ENCODE measurements at places on chromosomes 3 and 15.

GRCh38 chr3:84965141-84965540 is 6.4 kb downstream of the CADM2 start:
- peak; percentile 61 for DNase-seq

GRCh38 chr3:54211097-54211496 is 88.7 kb downstream of the CACNA2D3 start:
- DNase-seq = no peak

DNA sequence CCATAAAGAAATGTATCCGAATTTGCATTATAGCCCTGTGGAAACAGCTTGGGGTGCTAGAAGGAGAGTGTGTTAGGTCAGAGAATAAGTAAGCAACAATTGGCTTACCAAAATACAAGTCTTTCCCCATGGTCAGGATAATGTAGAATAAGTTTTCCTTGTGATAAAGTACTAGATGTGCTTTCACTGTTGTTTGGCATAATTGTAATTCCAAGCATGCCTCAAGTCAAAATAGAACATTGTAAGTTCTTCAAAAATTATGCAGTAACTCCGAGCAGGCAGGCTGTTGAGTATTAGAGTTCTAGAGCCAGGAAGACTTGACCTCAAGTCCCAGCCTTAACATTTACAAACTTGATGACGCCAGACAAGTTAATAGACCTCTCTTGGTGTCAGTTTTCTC is 242.0 kb downstream of the TUSC7 start:
- no peak for DNase-seq

- DNase-seq = no peak
Measured at GRCh38 chr15:72168131-72168807, 29.3 kb downstream of the GRAMD2A start.

- DNase-seq = no peak
Measured at GRCh38 chr15:99440551-99441443, 125.0 kb upstream of the MEF2A start.

GRCh38 chr3:48535578-48535977 is 21.0 kb downstream of the PFKFB4 start:
- DNase-seq = no peak

- DNase-seq = no peak
Measured at GRCh38 chr15:73751899-73752805, 999 bp downstream of the INSYN1 start.

GRCh38 chr3:40103829-40104228 is 205.7 kb upstream of the EIF1B start:
- no peak for DNase-seq

- DNase-seq = no peak
Measured at GRCh38 chr3:126146525-126147146, 33.8 kb downstream of the ALDH1L1 start.

GRCh38 chr3:135007607-135008006 is 212.5 kb downstream of the EPHB1 start:
- DNase-seq = no peak

DNA sequence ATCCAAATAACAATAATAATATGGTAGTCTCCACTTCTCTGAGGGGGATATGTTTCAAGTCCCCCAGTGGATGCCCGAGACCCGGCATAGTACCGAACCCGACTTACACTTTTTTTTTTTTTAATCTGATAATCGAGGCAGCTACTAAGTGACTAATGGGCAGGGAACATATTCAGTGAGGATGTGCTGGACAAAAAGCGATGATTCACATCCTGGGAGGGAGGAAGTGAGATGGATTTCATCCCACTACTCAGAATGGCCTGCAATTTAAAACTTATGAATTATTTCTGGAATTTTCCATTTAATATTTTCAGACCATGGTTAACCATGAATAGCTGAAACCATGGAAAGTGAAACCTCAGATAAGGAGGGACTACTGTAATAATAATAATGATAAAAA is 49.5 kb upstream of the SELENOK start:
- no peak for DNase-seq

- DNase-seq = peak; percentile 40
Measured at GRCh38 chr3:190424478-190425439, 24.9 kb downstream of the TMEM207 start.

GRCh38 chr3:135311699-135312098 is 516.6 kb downstream of the EPHB1 start:
- no peak for DNase-seq

DNA sequence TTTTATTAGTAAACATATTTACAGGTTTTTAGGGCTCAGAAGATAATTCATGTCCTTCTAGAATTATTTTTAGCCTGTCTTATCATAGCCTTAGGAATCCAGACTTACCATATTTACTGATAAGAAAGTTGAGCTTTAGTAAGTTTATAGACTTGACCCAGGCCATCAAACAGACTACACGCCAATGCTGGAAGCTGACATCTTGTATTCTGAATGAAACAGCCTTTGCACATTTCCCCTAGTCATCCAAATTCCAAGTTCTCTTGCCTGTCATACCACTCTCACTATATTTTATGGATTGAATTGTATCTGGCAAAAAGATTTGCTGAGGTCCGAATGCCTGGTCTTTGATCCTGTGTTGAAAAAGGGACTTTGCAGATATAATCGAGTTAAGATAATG is 58.6 kb downstream of the DRD3 start:
- DNase-seq = no peak

DNA sequence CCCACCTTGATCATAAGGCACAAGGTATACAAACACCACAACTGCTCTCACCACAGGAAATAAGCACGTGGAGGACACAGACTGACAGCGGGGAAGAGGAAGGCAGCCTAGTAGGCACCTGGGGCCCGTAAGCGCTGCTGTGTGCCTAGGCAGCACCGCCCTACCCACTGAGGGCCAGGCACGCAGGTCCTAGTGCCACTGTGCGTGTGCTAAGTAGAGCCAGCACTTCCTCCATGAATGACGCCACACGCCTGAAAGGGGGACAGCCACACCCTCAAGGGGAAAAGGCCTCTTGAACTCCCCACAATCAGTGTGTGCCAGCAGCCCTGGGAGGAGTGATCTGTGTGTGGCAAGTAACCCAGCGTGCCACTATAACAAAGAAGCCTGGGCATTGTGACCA is 73.0 kb downstream of the ATP1B3 start:
- DNase-seq = no peak

- DNase-seq = no peak
Measured at GRCh38 chr15:40445421-40445922, 4.7 kb downstream of the BAHD1 start.

DNA sequence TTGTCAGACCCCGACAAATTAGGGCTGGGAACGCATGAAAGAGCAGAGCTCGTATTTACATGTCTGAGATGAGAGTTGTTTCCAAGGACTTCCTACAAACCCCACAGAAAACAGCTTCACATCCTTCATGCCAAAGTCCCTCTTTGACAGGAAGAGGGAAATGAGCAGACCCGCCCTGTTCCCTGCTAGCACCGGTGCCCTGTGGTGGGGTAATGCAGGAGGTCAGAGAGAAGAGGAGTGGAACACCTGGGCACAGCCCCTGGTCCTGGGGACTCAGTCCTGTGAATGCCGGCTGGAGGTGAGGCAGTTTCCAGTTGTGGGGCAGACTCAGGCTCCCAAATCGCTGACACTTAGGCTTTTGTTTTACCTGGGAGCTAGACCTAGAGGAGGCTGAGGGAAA is 4.0 kb downstream of the PLA2G4D start:
- DNase-seq = no peak

GRCh38 chr3:150433347-150433746 is 25.2 kb downstream of the TSC22D2 start:
- no peak for DNase-seq

- DNase-seq = no peak
Measured at GRCh38 chr15:60509470-60509869, 30.5 kb upstream of the ICE2 start.

- DNase-seq = no peak
Measured at GRCh38 chr3:187063286-187064121, 75.8 kb downstream of the RPL39L start.

DNA sequence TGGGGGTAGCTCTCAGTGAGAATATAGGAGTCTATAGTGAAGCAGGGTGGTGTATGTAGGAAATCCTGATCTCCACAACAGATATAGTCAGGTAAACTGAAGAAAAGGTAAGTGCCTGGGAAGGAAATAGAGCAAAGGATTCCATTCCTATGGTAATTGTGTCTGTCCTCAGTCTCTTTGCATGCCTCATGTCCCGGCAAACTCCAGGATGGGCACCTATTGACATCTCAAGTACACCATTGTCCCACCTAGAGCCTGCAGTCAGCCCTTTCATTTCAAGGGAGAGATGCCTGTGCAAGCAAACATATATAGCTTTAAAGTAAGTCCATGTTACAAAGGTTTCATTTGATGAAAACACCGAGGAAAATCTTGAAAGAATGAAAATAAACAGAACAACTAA is 257.7 kb upstream of the AZI2 start:
- peak; percentile 12 for DNase-seq

GRCh38 chr3:14137445-14137844 is 12.6 kb downstream of the TMEM43 start:
- no peak for DNase-seq

DNA sequence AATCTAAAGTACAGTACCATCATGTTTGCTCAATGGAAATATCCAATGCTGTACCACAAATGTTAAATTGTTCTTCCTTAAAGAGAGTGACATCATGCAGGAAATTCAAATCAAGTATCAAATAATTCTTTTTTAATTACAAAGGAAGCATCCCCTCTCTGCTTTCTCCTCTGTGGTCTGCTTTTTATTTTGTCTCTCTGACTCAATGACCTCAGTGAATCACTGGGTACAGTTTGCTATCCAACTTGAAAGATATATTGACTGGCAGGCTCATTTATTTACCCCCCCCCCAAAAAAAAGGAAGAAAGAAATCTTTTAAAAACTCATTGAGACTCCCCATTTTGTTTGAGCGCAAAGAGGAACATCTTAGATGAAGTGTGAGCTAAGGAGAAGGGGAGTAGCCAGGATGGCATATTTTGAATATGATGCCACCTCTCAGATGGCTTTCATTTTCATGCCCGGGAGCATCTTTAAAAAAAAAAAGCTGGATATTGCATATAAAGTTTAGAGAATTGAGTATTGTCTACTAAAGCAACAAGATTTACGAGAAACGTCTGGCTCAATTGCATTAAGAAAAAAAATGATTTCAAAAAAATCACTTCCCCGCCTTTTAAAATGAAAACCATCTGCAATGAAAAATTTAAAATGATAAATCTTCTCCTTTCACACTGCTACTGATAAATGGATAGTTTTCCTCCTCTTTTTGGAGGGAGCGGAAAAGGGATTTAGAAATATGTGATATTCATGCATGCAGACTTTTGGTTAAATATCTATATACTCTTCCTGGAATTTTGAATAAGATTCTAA is 307.1 kb upstream of the DPH6 start:
- DNase-seq = no peak

GRCh38 chr15:84749111-84749991 is 959 bp downstream of the ZNF592 start:
- DNase-seq = no peak

- no peak for DNase-seq
Measured at GRCh38 chr15:90013503-90013937, 12.4 kb downstream of the ZNF710 start.

DNA sequence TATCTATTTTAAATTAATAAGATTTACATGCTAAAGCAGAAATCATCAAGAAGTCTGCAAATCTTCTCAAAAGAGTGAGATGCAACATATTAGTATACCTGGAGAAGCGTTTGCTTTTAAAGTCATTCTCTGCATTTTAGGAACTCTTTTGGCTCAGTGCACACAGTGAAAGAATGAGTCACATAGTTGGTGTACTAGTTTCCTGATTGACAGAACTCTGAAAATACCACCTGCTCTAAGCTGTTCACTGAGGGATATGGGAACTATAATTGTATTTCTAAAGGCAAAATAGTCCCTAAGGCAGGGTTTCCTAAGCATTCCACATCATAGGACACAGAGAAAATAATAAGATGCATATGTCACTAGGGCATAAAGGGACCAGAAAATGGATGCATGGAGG is 838.5 kb downstream of the DIPK2A start:
- DNase-seq = no peak

- no peak for DNase-seq
Measured at GRCh38 chr3:195839260-195840010, 27.7 kb upstream of the MUC4 start.

DNA sequence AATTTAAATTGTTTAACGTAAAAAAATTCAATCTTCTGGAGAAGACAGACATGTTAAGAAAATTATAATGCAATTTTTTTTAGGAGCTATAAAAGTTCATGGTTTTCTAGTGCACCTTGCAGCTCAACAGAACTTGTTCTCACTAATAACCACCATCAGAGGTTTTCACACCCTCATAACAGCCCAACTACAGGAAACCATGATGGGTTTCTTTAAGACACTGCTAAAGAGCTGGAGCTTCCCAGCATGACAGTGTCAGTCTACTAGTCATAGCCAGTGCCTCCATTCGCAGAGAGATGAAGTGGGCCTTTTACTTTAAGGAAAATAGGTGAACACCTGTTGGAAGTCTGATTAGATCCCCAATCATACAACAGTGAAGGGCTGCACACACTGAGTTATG is 224.1 kb upstream of the TRIM42 start:
- no peak for DNase-seq

DNA sequence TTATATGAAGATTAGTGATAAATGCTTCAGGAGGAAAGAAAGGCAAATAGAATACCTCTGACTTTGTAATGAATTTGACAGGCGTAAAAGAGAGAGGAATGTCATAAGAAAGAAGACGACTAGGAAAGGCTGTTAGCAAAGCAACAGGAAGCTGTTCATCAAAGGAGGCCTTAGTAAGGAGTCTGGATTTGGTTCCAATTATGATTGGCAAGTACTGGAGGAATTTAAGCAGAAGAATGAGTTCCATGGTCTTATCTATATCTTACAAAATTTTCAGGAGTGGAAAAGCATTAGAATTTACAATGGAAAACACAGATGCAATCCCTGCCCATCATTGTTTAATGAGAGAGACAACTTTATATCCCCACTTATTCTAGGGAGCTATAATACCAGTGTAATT is 13.8 kb downstream of the PLSCR1 start:
- DNase-seq = no peak

- no peak for DNase-seq
Measured at GRCh38 chr3:3553236-3553635, 246.0 kb upstream of the LRRN1 start.

DNA sequence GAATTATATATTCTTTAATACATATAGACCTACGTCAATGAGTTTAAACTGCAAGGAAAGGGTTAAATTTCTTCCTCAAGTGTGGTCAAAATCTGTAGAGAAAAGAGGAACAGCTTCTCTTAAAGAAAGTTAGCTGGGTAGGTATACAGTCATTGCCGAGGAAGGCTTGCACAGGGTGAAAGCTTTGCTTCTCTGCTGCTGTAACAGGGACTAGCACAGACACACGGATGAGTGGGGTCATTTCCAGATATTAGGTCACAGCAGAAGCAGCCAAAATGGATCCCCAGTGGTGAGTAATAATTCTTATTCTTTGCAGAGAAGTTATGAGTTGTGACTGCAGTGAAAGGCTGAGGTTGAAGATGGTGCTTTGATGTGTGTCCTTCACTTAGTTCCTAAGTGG is at the start of gene CD86:
CD86 (plus strand) TSS at position 148 of the 400 bp plus-strand sequence; CDS start at position 276, 128 bp downstream.
- no peak for DNase-seq

Data from iPS DF 19.7 (cell line).